ENCODE measurements at places on chromosomes 11 and 22.

DNA sequence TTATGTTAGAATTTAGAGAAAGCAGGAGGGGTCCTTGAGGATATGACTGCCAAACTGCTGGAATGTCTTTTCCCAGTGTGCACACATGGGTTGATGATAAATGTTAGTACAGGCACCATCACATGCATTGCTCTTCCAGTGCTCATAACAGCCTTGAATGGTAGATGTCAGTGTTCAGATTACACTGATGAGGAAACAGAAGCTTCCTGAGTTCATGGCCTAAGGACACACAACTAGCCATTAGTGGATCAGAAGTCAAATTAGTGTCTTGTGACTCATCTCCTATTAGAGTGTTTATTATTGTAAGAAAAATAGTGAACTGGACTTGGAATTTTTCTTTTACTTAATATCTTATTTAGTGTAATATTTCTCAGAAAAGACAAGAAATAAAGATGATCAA lies 241.5 kb downstream of the DDX10 start:
- no peak for DNase-seq

DNA sequence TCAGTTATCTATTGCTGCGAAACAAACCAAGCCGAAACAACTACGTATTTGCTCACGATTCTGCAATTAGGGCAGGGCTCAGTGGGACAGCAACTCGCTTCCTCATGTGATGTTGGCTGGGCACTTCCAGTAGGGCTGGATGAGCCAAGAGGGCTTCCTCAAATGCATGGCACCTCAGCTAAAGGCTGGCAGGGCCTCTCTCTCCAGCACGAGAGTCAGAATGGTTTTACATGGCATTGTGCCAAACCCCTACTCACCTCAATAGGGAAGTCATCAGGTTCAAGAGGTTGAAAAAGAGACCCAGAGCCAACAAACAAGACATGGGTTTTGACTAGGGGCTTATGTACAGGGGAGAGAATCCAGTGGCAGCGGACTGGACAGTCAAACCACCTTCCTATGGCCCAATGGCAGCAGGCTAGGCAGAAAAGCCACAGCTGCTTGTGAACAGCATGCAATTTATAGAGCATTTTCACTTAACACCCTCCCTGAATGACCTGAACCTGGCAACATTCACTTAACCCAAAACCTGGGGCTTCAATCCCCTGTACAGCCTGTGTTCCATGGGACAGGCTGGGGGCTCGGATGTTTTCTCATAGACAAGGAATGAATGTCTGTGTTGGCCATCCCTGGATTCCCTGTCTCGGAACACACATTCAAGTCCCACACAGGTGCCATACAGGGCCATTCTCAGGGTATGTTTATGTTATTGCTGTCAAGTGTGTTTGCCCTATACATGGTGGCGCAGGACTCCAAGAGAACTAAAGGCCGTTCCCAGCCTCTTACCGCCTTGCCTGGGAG lies 154.2 kb upstream of the NAV2 start:
- no peak for DNase-seq

GRCh38 chr22:40302149-40302548 lies 44.2 kb upstream of the ADSL start:
- DNase-seq = no peak

GRCh38 chr11:107018902-107019493 lies 722 bp upstream of the GUCY1A2 start:
- no peak for DNase-seq

DNA sequence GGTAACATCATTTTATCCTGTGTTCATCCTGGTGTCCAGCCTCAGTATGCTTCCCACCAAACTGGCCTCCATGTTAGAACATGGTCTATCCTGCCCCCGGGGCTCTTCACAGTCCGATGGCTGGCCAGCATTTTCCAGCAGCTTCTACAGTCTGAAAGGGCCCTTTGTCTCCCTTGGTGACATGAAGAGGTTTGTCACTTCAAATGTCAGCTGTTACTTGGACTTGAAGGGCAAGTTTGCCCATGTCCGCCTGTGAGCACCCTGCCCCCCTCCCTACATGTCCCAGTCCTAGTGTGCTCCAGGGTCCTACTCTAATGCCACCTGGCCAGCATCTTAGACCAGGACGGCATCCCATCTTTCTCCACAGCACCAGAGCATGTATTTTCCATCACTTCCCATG lies 24.7 kb downstream of the PATZ1 start:
- no peak for DNase-seq

- no peak for DNase-seq
Observed at GRCh38 chr22:39664485-39665200, 94.1 kb downstream of the CACNA1I start.

GRCh38 chr11:107951155-107951554 lies 22.9 kb downstream of the RAB39A start:
- DNase-seq = no peak

GRCh38 chr11:20634044-20634443 lies 34.6 kb downstream of the SLC6A5 start:
- DNase-seq = no peak

GRCh38 chr22:33426451-33426850 lies 368.3 kb upstream of the SYN3 start:
- no peak for DNase-seq

GRCh38 chr11:117837791-117838190 lies 13.2 kb upstream of the FXYD2 start:
- DNase-seq = no peak

DNA sequence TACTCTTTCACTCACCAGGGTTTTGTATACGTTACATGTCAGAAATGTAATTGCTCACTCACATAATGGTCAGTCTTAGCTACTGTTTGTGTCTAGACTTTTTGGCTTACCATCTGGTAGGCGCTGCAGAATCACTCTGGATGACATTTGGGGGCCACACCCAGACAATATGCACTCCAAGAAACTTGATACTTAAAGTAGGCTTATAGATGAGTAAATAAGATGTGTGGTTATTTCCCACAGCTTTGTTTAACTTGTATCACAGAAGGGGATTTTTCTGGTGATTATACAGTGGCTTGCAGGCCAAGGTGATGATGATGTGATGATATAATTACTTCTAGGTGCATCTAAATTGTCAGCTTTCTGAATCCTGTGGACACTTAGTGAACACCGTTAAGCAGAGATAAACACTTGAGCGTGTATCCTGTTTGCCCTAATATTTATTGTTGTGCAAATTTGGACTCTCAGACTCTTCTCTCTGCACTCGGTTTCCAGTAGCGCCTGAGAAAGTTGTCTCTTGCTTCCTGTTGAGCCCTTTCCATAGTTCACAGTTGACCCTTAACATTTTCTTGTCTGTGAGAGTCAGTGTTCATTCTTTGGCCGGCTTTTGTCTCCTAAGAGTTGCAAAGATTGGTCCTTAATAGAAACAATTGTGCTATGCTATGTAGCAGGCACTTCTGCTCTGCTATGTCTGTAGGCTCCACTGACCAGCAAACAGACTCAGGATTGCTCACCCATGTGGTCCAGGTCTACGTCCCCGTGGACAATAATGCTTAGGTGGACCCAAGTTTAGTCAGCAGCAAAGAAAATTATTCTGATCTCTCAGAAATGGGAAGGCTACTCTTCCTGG lies 89.3 kb downstream of the PRR5L start:
- DNase-seq = no peak

DNA sequence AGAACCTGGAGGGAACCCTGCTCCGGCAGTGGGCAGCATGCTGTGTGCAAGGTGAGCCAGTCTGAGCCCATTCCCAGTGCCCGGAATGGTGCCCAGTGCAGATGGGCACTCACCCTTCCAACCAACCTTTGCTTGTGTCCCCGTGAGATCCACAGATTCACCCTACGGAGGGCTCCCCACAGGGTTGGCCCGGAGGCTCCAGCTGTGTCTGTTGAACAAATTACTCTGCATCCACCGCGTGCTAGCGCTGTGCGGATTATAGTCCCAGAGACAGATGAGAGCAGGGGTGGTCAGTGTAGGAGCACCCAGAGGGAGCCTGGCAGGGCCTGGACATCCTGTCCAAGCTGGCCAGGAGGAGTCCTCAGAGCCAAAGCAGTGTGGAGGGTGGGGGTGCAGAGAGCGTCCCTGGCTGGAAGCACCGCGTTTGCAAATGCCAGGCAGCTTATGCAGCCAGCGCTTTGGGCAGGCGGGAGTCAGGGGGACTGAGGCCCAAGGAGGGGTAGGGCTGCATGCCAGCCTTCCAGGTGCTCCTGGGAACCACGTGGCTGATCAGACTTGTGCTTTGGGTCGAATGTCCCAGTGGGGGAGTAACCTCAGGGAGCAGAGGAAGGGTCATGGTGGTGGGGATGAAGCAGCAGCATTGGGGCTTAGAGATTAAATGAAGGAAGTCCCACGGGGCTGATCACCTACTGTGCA lies 80.5 kb downstream of the KCNQ1 start:
- no peak for DNase-seq

DNA sequence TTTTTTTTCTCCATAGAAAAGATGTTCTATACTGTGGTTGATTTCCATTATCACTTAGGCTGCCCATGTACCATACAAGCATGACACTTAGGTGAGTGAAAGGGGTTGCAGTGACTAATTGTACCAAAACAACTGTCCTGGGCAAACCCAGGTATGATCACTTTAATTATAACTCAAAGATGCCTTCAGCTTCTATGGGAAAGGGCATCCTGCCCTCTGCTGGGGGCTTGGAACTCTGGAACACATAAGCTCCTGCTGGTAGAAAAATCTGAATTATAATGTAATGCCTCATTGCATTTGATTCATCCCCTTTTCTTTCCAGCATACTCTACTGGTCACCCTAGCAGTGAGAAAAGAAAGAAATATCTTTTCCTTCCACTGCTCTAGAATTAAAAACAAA lies 206.3 kb downstream of the DDX10 start:
- DNase-seq = no peak

- DNase-seq = no peak
Observed at GRCh38 chr11:79237091-79237490, 203.7 kb downstream of the TENM4 start.

- DNase-seq = no peak
Observed at GRCh38 chr11:132142554-132142953, 772.1 kb downstream of the NTM start.

DNA sequence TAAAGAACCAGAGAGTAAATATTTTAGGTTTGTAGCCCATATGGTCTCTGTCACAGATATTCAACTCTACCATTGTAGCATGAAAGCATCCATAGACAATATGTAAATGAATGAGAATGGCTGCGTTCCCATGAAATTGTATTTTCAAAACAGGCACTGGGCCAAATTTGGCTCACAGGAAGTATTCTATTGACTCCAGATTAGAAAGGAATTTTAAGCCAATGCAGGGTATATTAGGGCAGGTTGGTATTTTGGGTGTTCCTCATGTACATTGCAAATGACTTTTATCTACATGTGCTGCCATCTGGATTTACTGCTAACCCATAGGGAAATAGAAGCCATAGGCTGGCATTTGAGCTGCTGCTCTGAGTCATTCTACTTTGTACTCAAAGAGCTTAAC lies 35.1 kb upstream of the PDGFD start:
- no peak for DNase-seq

DNA sequence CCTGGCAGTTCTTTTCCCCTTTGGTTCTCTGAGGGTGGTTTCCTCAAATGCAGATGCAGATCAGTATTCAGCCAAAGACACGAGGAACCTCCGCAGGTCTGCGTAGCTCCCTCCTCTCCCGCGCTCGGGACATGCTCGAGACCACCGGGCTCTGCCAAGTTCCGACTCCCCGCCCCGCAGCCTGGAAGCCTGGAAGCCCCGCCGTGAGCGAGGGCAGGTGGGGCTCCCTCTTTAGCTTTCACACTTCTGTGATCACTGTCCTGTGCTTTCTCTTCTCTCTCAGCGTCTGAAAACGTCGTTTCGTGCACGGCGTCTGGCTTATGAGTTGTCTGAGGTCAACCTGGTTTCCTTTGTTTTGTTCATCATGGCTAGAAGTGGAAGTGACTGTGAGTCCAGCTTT lies 26.6 kb downstream of the ZBED4 start:
- no peak for DNase-seq

- no peak for DNase-seq
Observed at GRCh38 chr11:6646071-6646470, 9.5 kb downstream of the DCHS1 start.

DNA sequence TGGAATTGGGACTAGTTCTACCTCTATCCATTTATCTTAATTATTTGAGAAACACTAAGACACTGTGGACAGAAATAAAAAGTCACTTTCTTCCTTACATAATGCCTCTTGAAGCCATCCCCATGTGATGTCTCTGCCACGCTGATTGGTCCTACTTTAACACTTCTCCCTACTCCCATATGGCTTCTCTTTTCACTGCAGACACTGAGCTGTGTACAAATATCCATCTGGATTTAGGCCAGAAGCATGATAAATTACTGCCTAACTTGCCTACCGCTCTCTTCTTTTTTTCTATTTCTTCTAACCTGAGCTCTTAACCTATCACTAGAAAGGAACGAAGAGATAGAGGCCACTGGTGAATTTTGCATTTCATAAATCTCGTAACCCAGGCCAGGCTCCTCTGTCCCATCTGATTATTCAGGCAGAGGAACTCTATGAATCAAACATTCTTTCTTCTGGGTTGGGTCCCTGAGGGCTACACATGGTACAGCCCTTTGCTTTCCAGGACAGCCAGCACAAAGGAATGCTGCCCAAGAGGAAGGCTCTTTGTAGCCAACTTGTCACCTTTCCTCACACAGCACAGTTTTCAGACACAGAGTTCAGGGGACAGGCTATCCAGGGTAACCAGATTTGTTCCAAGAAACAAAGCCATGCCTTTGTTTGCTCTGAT lies 878.5 kb upstream of the LRRC4C start:
- DNase-seq = no peak

DNA sequence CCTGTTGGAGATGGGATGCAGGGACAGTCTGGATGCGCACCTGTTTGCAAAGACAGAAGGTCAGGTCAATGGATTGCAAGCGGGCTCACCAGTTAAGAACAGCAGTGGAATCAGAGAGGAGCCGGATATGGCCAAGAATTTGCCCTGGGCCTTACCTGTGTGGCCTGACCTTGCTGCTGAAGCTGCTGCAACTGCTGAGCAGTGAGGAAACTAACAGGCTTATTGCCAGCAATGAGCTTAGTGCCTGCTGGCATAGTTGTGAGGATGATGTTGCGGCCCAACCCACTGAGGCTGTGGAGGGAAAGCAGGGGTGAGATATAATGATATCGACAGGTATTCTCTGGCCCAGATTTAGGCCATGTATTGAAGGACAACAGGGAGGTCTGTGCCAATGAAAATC lies 30.6 kb downstream of the NFRKB start:
- DNase-seq = no peak

- no peak for DNase-seq
Observed at GRCh38 chr22:45424241-45424731, 10.8 kb downstream of the RIBC2 start.

DNA sequence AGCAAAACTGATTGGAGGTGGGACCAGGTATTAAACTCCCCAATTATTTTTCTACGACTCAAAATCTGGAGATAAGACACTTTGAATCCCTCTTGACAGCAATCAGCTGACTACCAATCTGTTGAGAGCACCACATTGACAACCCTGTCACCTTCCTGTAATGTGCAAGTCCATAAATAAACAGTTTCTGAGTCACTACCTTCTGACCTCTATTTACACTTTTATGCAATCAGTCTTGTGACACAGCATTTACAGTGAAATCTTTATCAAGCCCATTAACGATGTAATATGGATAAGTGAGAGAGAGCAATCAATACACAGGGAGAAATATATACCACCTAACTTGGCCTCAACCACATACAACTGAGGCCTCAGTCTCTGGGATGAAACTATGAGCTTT lies 283.7 kb upstream of the ANO5 start:
- no peak for DNase-seq

GRCh38 chr11:1419811-1420210 lies 30.1 kb downstream of the BRSK2 start:
- no peak for DNase-seq

GRCh38 chr11:45983471-45983845 lies 61.0 kb downstream of the LARGE2 start:
- DNase-seq = no peak

GRCh38 chr11:3166268-3167142 lies 1.4 kb upstream of the OSBPL5 start:
- DNase-seq = no peak

- DNase-seq = peak; percentile 14
Observed at GRCh38 chr11:13668957-13669521, 571 bp downstream of the FAR1 start.
